ENCODE measurements at places on chromosomes 7 and 10.

DNA sequence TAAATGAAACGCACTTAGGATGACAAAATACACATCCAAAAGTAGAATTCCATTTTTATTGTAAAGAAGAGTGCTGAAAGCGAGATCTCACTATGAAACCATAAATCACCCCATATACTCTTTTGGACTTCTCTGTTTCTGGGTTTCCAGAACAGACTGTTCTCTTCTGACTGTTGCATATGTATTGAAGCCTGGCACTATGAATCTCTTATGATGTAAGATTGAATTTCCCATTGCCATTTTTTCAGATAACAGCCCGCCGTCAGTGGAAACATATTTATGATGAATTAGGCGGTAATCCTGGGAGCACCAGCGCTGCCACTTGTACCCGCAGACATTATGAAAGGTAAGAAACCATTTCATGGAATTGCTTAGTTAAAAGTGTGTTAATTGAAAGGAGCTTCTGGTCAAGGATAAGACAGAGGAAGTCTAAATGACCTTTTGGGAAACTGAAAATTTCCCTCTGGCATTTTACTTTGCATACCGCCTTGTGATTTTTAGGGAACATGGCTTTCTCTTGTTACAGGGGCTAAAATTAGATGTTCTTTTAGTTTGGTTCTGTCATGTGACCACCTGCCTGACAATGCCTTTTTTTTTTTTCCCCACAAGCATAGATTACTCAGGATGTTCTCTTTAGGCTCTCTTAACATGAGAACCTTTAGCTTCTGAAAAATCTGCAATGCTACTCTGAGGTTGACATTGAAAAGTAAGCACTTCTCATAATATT is 168.1 kb downstream of the ARID5B start:
- no peak for DNase-seq

- no peak for DNase-seq
Measured at GRCh38 chr7:106524690-106525059, 136.3 kb downstream of the CCDC71L start.

- no peak for DNase-seq
Measured at GRCh38 chr10:32131388-32131787, 75.2 kb upstream of the KIF5B start.

DNA sequence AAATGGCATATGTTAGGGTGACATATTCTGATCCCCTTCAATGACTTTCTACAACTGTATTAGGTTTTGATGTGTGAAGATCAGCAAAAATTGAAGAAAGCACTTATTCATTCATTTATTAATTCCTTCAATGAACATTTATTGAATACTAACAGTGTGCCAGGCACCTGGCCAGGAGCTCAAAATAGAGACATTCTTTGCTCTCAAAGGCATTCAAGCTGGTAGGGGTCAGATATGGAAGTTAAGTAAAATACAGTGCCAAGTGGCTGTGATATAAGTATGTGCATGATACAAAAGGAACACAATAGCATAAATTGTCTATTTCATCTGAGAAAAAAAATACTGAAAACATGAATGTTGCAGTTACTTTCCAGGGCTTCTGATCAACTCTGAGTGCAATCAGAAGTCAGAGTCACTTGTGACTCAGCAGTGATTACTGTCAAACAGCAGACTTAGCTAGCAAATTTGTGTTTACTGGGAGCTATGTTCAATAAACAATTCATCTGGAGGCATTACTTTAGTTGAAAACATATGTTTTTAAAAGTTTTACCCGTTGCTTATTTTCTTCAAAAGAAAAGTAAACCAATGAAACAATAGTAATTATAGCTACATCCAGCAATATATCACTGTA is 60.4 kb upstream of the CACNB2 start:
- DNase-seq, result no peak

DNA sequence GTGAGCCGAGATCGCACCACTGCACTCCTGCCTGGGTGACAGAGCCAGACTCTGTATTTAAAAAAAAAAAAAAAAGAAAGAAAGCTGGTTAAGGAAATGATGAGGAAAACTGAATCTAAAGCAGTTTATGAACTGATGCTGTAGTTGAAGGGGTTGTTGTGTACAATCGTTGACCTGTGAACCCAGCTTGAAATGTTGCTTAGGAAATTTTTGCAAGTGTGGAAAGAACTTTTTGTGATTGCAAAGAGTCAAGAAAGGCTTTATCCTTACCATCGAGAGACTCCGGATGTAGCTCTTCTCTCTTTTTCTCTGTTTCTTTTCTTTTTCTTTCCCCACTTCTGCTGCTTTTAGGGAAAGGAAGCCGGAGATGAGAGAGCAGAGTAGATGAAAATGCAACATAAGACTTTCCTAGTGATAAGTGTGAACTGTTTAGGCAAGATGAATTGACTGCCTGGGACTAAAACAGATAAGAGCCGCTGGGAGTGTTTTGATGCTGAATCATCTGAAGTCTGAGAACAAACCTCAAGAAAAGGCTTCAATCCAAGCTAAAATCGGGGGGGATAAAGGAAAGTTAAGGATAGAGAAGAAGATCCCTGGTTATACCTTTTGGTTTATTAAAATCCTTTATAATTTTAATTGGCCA is 69.0 kb downstream of the TAF3 start:
- DNase-seq, result no peak

DNA sequence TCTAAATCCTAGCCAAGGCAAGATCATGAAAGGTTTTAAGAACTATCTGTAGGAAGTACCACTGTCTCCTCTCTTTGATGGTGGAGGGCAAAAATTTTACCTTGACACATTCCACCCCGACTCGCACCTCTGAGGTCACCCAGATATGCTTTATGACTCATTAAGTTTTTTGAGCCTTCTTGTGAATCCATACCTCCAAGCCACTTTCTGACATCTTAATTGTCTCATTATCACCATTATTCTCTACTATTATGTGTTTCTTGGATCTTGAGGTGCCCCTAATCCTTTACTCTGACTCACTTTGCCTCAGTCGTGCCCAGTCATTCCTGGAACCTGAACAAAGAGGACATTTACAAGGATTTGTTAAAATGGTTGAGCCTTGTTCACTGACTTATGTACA is 146.6 kb downstream of the RAPGEF5 start:
- no peak for DNase-seq
